Activated CD8-positive, alpha-beta memory T cell treated with anti-CD3 and anti-CD28 coated beads, Interleukin-2, amount 10 ng/mL, durations not matched to agents 7 days and 5 days (primary cell): ENCODE measurements at places on chromosomes 3 and 15.

DNA sequence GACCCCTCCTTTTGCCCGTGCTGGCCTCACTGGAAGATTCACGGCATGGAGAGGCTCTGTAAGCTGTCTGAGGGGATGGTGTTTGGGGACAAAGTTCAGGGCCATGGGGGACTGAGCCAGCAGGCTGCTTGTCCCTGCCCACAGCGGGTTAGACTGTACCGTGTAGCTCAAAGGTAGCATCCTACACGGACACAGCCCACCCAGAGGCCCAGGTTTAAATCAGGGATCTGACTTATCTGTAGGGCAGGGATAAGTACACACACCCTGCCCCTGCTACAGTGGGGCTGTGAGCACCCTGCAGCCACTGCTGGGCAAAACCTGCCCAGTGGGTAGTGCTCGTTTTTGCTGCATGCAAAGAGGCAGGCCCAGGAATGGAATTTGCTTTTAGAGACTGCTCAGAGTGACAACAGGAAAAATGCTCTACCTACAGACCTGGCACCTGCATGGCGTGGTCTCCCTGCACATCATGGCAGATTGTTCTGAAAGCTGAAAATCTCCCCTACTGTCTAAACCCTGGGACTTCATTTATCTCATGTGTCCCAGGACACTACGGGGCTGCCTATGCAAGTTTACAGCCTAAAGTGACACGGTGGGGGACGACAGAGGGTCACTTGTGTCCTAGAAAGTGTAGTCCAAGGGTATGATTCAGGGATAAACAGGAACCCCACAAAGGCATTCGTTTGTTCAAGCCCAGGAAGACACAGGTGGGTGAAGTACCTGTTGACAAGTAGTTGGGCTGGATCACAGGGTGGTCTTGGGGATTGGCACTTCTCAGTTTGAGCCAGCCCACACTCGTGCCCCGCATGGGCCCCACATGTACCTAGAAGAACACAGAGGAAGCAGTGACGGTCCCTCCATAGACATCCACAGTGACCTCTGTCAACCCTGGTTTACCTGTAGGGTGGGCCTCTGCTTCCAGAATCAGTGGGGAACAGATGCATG lies 27.7 kb downstream of the CHDH start:
- peaks cover 6% of the 10 kb centered on the region for H3K27me3 ChIP-seq
- H3K27ac ChIP-seq, result no peak overlapping the region
- no peak for DNase-seq
- H3K4me3 ChIP-seq, result no peak overlapping the region

DNA sequence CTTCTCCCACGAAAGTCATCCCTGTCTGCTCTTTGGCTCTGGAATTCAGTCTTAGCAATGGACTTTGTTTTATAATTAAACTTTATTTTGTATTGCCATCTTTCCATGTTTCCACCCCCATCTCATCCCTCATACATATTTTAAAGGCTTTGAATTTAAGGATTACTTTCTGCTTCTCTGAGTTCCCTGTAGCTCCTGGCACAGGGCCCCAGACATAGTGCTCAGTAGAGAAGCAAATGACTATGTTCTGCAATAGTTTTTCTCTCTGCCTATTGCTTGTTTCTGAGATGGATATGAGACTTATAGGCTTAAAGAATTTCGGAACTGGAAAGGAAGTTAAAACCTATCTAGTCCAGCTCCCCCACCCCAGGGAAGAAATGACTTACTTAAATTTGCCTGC lies 197.0 kb downstream of the LPP start:
- no peak overlapping the region for H3K4me3 ChIP-seq
- no peak overlapping the region for H3K27ac ChIP-seq
- no peak for DNase-seq
- H3K27me3 ChIP-seq, result peaks cover 8% of the 10 kb centered on the region
- H3K36me3 ChIP-seq, result peaks cover 3% of the 10 kb centered on the region

DNA sequence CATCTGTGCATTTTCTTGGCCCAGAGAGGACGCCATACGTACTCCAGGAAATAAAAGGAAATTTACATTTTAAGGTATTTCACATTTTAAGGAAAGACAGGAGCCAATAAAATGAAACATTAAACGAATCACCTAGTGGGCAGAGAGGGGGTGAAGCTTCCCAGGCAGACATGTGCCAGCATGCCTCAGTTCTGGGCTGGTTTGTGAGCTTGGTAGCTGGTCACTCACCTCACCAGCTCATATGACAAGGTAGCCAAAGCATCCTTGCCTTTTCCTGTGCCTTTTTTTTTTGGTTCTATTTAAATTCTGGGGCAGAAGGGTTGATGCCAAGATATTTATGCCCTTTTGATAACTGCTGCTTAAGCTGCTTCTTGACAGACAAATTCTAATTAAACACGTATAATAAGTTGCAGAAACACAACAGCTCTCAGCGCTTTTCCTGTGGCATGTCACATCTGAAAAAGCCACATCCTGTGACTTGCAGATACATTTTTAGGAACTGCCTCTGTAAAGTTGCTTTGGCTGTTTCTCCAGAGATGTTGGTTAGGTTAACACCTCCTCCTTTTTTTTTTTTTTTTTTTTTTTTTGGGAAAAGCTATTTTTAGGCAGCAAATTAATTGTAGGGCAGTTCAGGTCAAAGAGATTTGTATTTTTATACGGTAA lies 218.6 kb downstream of the PDCD6IP start:
- peak overlapping the region; percentile 81 for H3K27ac ChIP-seq
- peak overlapping the region; percentile 29 for H3K4me3 ChIP-seq
- H3K4me1 ChIP-seq, result peaks cover 15% of the 10 kb centered on the region
- peaks cover 15% of the 10 kb centered on the region for H3K27me3 ChIP-seq

DNA sequence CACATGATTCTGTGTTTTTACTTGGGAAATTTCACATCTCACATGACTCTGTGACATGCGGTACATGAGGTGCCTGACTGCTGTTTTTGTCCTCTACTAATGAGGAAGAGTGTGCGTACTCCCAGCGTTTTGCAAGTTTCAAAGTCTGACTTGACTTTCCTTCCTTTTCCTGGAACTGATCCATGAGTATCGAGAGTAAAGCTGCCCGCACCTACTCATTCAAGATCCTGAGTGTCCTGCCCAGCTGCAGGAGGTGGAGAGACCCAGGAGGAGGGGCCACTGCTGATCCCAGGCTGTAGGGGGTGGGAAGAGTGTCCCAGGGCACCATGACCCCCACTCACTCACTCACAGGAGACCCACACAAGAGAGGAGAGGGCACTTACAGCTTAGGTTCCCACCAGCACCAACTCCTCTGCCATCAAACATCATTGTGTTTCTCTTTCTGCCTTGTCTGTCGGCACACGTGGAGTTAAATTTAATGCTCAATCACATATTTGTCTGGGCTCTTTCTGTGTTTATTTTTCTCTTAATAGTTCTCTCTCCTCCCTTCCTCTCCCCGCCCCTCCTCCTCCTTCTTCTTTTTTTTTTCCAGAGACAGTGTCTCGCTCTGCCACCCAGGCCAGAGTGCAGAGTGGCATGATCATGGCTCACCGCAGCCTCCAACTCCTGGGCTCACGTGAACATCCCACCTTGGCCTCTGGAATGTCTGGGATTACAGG lies 1.4 kb downstream of the CCR5AS start:
- peaks cover 17% of the 10 kb centered on the region for H3K36me3 ChIP-seq
- no peak overlapping the region for H3K27ac ChIP-seq
- peaks cover 38% of the 10 kb centered on the region for H3K4me1 ChIP-seq
- no peak for DNase-seq
- no peak overlapping the region for H3K4me3 ChIP-seq
